Neural progenitor cell (in vitro differentiated cells): ENCODE measurements at places on chromosomes 4 and X. TPM values are rescaled to one million over a fixed set of nuclear protein-coding genes. Genes with fewer than 3 reads are reported as not detected.

- no peaks in the 10 kb centered on the region for H3K27me3 ChIP-seq
- no peak overlapping the region for H3K27ac ChIP-seq
Observed at GRCh38 chrX:105265093-105265492, 44.6 kb upstream of the TEX13A start.

DNA sequence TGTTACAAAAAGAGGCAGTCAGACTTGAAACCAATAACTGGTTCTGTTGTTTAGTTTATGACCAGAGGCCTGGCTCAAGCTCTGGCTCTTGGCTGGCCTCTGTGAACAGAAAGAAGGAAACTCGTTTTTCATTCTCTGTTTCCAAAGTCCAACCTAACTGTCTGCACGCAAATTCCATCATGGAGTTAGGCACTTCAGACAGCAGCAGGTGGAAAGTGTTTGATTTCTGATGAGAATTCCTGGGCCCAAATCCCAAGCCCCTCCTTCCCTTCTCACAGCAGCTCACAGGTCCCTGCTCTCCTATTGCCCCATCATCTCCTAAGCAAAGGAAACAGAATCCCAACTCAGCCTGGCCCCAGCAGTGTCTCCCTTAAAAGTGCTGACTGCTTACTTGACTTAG, 42.8 kb upstream of the FGF16 start:
- no peak overlapping the region for H3K4me3 ChIP-seq
- no peak overlapping the region for H3K27ac ChIP-seq
- H3K36me3 ChIP-seq = no peaks in the 10 kb centered on the region
- H3K27me3 ChIP-seq = no peaks in the 10 kb centered on the region

Gene TMEM129
- 14.1 and 55.4 TPM in 2 replicates for total RNA-seq

DNA sequence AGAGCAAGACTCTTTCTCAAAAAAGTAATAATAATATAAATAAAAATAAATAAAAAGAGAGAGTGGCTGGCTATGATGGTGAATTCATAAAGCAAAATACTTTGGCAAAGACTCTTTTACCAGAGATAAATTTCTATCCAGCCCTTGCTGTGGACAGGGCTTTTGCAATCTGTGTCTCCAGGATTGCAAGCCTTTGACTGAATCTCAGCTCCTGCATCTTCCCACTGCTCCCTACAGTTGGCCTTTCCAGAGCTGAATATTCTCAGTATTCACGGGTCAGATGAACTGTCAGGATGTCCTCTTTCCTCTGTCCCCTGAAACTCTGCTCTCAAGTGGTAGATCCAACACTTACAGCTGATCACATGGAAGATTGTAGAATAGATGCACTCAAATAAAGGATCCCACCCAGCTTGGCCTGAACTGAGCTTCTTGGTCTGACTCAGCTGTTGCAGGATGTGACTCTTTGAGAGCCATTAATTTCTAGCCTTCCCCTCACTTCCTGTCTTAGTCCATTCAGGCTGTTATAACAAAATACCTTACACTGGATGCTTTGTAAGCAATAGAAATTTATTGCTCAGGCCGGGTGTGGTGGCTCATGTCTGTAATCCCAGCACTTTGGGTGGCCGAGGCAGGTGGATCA, 123.4 kb upstream of the GUCY1A1 start:
- H3K27me3 ChIP-seq = no peaks in the 10 kb centered on the region
- H3K4me3 ChIP-seq = no peak overlapping the region
- H3K27ac ChIP-seq = no peak overlapping the region
- no peak for DNase-seq
- H3K36me3 ChIP-seq = no peaks in the 10 kb centered on the region

DNA sequence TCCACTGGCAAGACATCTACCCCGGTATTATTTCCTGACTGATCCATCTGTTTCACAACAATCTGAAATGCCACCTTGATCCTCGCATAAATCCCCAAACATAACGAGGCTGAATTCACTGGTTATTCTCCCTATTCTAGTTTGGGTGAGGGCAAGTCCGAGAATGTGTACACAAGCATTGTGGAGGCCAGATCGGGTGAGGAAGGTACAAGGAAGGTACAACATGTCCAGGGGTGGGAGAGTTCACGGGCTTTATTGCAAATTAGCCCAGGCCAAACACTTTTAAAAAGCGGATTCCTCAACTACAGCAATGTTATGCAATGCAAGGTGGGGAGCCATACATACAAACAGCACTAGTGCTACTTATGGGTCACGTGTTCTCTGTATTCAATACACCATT, 82.0 kb upstream of the STS start:
- H3K4me3 ChIP-seq = no peak overlapping the region
- no peaks in the 10 kb centered on the region for H3K36me3 ChIP-seq
- no peak overlapping the region for H3K27ac ChIP-seq
- DNase-seq = no peak
- no peaks in the 10 kb centered on the region for H3K27me3 ChIP-seq

- no peaks in the 10 kb centered on the region for H3K36me3 ChIP-seq
- no peak for DNase-seq
- no peak overlapping the region for H3K27ac ChIP-seq
- H3K4me1 ChIP-seq = no peaks in the 10 kb centered on the region
- no peak overlapping the region for H3K4me3 ChIP-seq
- H3K27me3 ChIP-seq = no peaks in the 10 kb centered on the region
Observed at GRCh38 chrX:32524385-32524784, 687.0 kb downstream of the DMD start.

- H3K36me3 ChIP-seq = no peaks in the 10 kb centered on the region
- no peak overlapping the region for H3K27ac ChIP-seq
- no peak overlapping the region for H3K4me3 ChIP-seq
- no peak for DNase-seq
- H3K27me3 ChIP-seq = no peaks in the 10 kb centered on the region
Observed at GRCh38 chrX:65587616-65588526, 53.3 kb upstream of the LAS1L start.

GRCh38 chr4:83231620-83232076, 53.0 kb downstream of the COQ2 start:
- H3K36me3 ChIP-seq = no peaks in the 10 kb centered on the region
- H3K27ac ChIP-seq = no peak overlapping the region
- no peak overlapping the region for H3K4me3 ChIP-seq

DNA sequence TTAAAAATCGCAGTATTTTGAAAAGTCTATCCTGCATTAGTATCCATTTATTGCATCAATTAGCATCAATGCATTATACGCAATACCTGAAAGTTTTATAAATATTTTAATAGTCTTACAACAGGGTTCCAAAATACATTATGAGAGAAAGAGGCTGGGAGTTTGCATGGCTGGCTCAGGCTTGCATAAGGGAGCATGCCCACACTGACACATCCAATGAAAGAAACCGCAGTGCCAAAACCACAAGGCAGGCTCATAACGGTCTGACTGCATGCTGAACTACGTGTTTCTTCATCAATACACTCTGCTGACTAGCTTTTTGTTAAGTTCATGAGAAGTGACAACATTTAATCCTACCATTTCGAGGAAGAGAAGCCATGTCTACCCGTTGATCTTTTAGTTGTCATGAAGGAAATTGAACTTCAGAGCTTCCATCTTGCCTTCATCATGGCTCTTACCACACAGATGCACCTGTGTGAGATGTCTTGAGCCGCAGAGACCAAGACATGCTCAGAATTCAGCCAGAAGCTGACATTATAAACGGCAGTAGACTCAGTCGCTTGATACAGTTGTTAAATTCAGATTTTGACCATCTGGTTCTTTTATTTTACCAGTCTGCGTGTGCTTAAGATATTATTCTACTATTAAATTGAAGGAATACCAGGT, 168.8 kb upstream of the FRG1 start:
- H3K36me3 ChIP-seq = no peaks in the 10 kb centered on the region
- H3K4me1 ChIP-seq = no peaks in the 10 kb centered on the region
- no peaks in the 10 kb centered on the region for H3K27me3 ChIP-seq
- H3K27ac ChIP-seq = no peak overlapping the region
- H3K4me3 ChIP-seq = no peak overlapping the region

- H3K4me1 ChIP-seq = no peaks in the 10 kb centered on the region
- H3K27me3 ChIP-seq = no peaks in the 10 kb centered on the region
- H3K4me3 ChIP-seq = no peak overlapping the region
- no peaks in the 10 kb centered on the region for H3K36me3 ChIP-seq
Observed at GRCh38 chr4:64911846-64912245, 502.6 kb upstream of the TECRL start.
